ENCODE measurements at places on chromosomes 5 and 9.
A peak's percentile ranks its signal among the peaks of the same experiment; 100 is the strongest.

DNA sequence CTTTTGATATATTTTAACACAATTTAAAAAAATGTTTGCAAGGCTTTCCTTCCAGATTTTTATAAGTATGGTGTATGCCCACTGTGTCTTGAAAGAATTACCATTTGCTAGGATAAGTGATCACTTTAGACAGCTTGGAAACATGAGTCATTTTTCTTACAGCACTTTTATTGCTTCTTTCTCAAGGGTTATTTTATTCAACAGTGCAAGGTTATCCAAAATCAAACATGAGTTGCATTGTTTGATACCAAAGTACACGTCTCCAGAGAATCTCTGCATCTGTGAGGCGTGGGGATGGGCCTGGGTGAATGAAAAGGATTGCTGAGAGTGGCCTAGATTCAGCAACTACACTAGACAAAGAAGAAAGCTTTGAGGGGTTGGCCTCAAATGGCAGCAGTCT, 329.6 kb downstream of the ADAMTS6 start:
- H3K4me3 ChIP-seq = no peak overlapping the region
- H3K27me3 ChIP-seq = no peaks in the 10 kb centered on the region
- H3K4me1 ChIP-seq = no peaks in the 10 kb centered on the region
- H3K27ac ChIP-seq = no peak overlapping the region
- H3K36me3 ChIP-seq = no peaks in the 10 kb centered on the region

GRCh38 chr5:96788112-96788749, 19.5 kb downstream of the ERAP1 start:
- no peaks in the 10 kb centered on the region for H3K4me1 ChIP-seq
- DNase-seq = no peak
- no peak overlapping the region for H3K27ac ChIP-seq
- H3K27me3 ChIP-seq = no peaks in the 10 kb centered on the region
- H3K4me3 ChIP-seq = no peak overlapping the region
- peaks cover 12% of the 10 kb centered on the region for H3K36me3 ChIP-seq

DNA sequence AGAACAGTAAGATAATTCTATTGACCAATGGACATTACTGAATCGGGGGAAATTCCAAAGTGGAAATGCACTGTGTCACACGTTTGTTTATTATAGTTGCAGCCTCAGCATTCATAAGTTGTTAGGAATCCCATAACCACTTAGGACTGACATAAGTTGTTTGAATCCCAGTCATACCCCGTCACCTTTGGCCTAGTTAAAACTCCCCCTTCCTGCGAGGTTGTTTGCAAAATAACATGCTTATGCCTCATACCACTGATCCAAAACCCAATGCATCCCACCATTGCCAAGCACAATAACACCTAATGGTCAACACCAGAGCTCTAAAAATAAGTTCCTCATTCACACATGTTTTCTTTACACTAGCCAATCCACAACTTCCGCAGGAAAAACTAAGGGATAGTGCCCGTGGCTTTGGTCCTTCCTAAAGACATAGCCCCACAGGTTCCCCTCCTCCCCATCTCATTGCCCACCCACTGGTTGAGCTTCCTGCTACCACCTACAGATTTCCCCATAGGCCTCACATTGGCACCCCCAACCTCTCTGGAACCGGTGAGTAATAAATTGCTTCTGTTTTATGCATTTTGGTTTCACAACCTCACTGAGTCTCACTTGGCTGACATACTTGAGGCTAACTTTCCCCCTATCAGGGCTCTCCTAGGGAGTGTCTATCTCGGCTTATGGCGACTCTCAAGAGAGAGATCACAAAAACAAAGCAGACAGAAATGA, 42.3 kb upstream of the MUSK start:
- no peak overlapping the region for H3K4me3 ChIP-seq
- peaks cover 6% of the 10 kb centered on the region for H3K4me1 ChIP-seq
- no peak overlapping the region for H3K27ac ChIP-seq
- no peaks in the 10 kb centered on the region for H3K27me3 ChIP-seq

DNA sequence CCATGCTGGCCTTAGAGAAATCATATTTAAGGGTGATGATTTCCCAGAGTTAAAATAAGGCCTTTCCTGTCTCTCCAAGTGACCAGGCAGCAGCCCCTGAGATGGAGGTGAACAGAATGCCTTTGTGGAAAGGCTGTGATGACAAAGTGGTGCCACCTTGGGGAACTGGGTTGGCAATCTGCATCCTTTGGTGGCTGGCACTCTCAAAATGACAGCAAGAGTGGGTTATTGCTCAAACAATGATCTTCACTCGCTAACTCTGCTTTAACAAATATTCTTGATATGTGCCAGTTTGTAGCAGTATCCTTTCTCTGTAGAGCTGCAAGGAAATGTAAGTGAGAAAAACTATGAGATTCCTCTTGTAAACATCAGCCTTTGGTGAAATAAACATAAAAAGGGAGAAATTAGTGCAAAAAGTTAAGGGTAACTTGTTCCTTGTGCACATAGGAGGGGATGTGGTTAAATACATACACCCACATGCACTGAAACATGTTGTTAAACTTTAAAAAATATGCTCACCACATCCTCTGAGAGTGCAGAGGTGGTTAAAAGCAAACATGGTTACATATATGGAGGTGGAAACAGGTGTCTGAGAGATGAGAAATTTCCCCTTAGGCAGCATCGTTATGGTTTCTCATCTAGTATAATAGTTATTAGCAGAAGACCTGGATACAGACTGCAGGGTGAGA, 373.4 kb upstream of the CTNND2 start:
- H3K27me3 ChIP-seq = no peaks in the 10 kb centered on the region
- peak; percentile 17 for DNase-seq
- H3K4me1 ChIP-seq = no peaks in the 10 kb centered on the region
- 0 out of 2 replicates have a peak overlapping the region, but pooled peaks have one; percentile 24 for H3K27ac ChIP-seq

DNA sequence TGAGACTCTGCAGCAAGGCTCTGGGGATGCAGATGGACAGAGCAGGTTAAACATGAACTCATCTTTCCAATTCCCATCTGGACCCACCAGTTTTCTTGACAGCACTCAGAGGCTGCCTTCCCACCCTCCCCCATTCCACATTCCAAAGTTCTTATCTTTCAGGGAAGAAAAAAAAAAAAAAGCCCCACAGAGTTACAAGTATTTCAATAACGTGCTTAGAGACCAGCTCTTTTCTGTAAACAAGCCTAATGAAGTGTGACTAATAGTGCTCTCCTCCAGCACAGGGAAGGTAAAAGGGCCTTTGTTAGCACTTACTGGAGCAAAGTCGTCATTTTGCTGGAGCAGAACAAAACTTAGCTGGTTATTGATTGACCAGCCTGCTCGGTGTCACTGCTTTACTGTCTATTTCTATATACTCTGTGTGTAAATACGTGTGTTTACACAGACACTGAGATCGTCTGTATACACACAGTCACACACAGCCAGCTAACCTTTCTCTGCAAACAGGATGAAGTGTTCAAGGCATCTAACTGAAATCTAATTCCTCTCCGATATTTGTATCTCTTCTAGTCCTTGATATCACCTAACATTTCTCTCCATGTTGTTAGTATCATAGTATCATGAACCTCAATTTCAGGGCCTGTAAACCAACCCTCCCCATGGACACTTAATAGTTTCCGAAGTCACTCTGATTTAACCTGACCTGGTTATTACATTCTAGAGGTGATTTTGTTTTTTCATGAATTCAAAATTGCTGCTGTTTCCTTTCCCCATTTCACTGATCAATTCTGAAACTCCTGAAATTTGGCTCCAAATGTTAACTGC, 84.9 kb downstream of the ZNF608 start:
- no peak overlapping the region for H3K4me3 ChIP-seq
- H3K27me3 ChIP-seq = no peaks in the 10 kb centered on the region
- H3K27ac ChIP-seq = no peak overlapping the region
- peaks cover 8% of the 10 kb centered on the region for H3K4me1 ChIP-seq
- no peaks in the 10 kb centered on the region for H3K36me3 ChIP-seq

GRCh38 chr5:134410822-134411221, 859 bp downstream of the CDKN2AIPNL start:
- peak overlapping the region; percentile 85 for H3K4me3 ChIP-seq
- H3K4me1 ChIP-seq = peaks cover 4% of the 10 kb centered on the region
- H3K36me3 ChIP-seq = peaks cover 5% of the 10 kb centered on the region
- H3K27me3 ChIP-seq = no peaks in the 10 kb centered on the region

DNA sequence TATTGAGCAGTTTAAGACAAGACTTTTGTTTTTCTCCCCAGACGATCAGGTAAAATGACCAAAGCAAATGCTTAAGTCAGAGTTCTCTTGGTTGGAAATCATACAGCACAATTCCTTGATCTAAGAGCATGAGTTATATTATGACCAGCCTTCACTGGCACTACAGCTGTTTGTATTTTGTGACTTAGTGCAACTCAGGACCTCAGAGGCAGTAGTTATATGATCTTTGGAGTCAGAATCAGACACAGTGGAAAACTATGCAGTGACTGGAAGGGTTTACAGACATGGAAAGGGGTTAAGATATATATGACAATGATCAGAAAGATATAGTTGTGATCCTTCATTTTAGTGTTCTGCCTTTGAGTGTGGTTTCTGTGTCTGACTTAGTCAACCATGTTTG, 24.3 kb downstream of the RAD23B start:
- no peaks in the 10 kb centered on the region for H3K27me3 ChIP-seq
- DNase-seq = no peak
- no peak overlapping the region for H3K4me3 ChIP-seq
- peaks cover 10% of the 10 kb centered on the region for H3K36me3 ChIP-seq

- no peak overlapping the region for H3K4me3 ChIP-seq
- no peaks in the 10 kb centered on the region for H3K36me3 ChIP-seq
- DNase-seq = no peak
- no peaks in the 10 kb centered on the region for H3K4me1 ChIP-seq
- H3K27me3 ChIP-seq = no peaks in the 10 kb centered on the region
- no peak overlapping the region for H3K27ac ChIP-seq
These were observed 367.1 kb downstream of the CSNK1G3 start for GRCh38 chr5:123879071-123879470.

DNA sequence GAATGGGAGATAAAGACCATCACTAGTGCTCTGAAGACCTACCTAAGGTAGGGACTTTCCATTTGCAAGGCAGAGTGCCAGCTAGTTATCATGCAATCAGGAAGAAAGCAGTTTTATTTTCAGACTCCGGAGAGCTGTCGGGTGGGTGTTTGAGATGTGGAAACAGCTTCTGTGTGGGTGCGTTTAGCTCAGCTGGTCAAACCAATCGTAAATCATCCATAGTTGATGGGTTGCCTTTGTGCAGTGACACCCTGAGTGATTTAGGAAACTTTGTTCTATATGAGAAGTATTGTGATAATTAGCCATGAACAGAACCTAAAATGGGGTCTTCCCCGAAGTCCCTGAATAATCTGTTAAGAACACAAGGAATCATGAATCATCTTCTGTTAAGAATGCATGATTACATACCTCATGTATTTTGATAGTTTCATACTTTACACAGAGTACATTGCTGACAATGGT, 284.3 kb downstream of the ARHGAP26 start:
- H3K27me3 ChIP-seq = no peaks in the 10 kb centered on the region
- H3K36me3 ChIP-seq = 0 out of 2 replicates have a peak, but pooled peaks cover 6% of the 10 kb centered on the region
- peak; percentile 97 for DNase-seq
- peaks cover 67% of the 10 kb centered on the region for H3K4me1 ChIP-seq
- peak overlapping the region; percentile 38 for H3K4me3 ChIP-seq

GRCh38 chr9:15182101-15182551, 124.9 kb downstream of the TTC39B start:
- no peak for DNase-seq
- H3K4me1 ChIP-seq = no peaks in the 10 kb centered on the region
- H3K4me3 ChIP-seq = no peak overlapping the region
- H3K36me3 ChIP-seq = no peaks in the 10 kb centered on the region

DNA sequence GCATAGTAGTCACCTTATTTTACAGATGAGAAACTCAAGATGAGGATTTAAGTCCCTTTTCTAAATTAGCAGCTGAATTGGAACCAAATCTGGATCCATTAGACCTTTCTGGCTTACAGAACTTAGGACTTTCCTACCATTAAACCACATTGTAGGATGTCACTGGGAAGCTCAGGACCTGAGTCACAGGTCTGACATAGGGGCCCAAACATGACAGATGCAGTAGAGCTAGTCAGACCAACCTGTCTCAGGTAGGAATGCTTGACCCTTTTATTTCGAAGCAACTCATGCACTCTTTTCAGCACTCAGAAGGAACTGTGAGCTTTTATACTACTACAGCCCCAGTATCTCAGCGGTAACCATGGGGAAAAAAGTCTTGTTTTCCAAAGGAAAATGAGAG, 2.6 kb downstream of the RAB24 start:
- H3K27ac ChIP-seq = peak overlapping the region; percentile 83
- H3K4me1 ChIP-seq = peaks cover 48% of the 10 kb centered on the region
- H3K36me3 ChIP-seq = peaks cover 18% of the 10 kb centered on the region
- no peak for DNase-seq

DNA sequence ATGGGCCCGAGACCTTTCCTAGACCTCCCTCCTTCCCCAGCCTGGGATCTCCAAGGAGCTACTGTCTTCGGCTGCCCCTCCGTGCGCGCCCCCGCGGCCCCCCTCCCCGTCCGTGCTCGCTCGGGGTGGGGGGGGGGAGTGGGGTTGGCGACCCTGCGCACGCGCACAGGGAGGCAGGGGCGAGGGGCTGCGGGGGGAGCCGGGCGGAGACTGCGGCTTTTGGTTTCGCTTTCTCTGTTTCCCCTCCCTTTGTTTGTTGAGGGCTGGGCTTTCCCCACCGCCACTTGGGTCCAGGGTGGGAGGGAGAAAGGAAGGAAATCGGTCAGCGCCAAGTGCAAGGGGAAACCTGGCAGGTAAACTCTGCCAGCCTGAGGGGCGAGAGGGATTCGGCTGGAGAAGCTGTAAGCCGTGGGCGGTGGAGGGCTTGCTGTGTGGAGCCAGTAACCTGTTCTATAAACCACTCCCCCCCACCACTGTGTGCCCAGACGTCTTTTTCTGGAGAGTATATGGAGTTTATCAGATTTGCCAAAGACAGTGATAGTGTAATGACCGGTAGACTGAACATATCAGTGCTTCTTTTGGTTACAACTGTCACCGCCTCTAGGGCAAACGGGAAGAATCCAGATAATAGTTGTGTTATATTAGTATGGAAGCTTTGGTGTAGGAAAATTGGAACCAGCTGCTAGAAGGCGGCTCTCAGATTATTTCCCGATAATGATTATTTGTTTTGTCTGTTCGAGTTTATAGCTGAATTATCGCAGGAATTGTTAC, 684 bp downstream of the DNAJA1 start:
- H3K27me3 ChIP-seq = no peaks in the 10 kb centered on the region
- H3K4me1 ChIP-seq = peaks cover 10% of the 10 kb centered on the region
- no peak for DNase-seq
- peak overlapping the region; percentile 75 for H3K4me3 ChIP-seq
- H3K36me3 ChIP-seq = peaks cover 19% of the 10 kb centered on the region
- peak overlapping the region; percentile 97 for H3K27ac ChIP-seq

DNA sequence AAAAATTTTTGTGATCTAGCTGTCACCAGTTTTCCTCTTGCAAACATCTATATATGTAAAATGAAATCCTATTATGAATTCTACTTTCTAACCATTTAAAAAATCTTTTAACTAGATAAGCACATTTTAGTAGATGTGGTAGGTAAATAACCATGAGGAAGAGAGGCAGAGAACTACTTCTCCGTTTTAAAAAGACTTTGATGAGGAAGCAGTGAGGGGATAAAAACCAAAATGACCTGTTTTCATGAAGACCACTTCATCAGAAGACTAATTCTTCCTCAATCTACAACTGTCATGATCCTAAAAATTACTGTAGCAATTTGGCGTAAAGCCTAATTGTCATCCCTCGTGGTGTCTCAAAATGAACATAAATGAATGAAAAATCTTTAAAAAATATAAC, 15.7 kb upstream of the ERBIN start:
- H3K4me3 ChIP-seq = no peak overlapping the region
- H3K4me1 ChIP-seq = no peaks in the 10 kb centered on the region
- H3K27me3 ChIP-seq = no peaks in the 10 kb centered on the region
- no peak for DNase-seq
- no peaks in the 10 kb centered on the region for H3K36me3 ChIP-seq
- no peak overlapping the region for H3K27ac ChIP-seq

All from GM12878 (cell line).